Stimulated activated CD4-positive, alpha-beta T cell treated with anti-CD3 and anti-CD28 coated beads, Interleukin-1b, Interleukin-23, amount 100 ng/mL, for 4 hours (primary cell): ENCODE measurements at places on chromosomes 1 and 21.

- DNase-seq = no peak
These were observed 117.0 kb downstream of the NAV1 start for GRCh38 chr1:201655910-201656309.

DNA sequence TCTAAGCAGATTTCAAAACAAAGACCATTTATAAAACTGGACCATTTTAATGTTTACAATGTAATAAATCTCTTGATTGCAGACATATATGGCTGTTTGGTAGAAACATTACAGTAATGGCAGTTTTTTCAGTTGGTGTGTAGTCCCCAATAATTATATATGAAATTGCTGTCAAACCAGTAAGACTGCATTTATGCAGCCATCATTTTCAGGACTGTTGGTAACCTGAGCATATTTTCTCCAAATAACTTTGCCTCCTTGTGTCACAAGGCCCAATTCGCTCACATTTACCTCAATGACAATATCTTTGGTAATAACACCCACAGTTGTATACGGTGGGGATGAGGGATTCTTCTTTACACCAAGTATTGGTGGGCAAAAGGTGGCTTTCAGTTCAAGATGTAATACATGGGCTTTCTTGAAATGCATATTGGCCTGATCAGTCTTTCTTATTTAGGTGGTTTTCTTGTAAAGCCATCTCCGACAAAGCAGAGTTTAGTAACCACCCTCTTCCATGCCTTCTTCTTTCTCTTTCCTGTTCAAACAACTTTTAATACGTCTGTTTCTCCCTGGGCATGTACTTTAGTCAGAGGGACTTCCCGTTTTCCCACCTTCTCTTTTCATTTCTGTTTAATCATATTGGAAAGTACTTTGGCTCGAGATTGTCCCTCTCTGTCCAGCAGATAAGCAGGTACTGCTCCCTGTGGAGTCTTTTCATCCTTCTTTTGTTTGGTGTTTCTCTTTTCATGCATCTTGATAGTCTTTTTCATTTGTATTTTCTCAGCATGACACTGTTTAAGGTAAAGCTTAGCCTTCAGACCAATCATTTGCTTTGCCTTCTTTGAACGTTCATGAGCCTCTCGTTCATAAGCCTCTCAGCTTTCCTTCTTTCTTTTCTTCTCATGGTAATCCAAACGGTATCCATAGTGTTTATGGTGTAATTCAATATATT, 30.4 kb downstream of the ATP2B4 start:
- DNase-seq = no peak

DNA sequence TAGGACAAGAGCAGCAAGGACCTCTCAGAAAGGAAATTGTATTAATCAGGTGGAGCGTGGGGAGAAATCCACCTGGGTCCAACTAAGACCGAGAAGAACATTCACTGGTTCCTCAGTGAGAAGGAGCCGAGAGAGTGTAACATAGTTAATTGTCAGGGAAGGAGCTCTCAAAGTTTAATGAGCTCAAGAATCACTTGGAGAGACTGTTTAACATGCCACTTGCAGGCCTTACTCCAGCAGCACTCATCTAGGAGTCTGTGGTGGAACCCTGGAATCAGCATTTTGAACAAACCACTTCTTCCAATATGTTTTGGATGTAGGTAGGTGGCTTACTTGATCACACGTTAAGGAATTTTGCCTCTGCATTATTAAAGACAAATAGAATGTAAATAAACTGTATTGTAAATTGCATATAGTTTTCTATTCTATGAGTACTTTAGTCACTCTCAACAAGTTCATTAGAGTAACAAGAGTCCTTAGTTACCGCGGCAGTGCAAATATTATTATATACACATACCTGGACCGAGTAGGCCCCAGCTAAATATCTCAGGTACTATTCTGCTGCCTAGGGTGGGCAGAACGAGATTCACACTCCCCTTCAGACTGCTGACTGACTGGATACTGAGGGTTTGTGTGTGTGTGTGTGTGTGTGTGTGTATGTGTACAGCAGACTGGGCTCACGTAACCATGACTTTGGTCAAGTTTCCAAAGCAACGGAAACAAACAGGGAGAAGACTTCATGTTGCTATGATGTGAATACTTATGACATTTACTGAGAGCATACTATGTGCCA, 203.2 kb upstream of the USP24 start:
- no peak for DNase-seq

- DNase-seq = no peak
These were observed 5.0 kb downstream of the SDF4 start for GRCh38 chr1:1226566-1227362.

DNA sequence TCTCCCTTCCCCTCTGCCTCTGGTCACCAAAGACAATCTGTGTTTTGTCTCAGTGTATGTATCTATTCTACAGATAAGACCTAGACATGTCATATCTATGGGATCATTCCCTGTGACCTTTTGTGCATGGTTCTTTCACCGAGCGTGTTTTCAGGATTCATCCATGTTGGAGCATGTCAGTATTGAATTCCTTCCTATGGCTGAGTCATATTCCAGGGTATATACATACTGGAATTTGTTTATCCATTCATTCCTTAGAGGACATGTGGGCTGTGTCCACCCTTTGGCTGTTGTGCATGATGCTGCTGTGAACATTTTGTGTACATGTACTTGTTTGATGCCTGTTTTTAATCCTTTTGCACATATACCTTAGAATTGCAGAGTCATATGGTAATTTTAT, 69.9 kb downstream of the NFASC start:
- no peak for DNase-seq

- no peak for DNase-seq
These were observed 27.3 kb upstream of the THEM4 start for GRCh38 chr1:151936653-151937052.

- no peak for DNase-seq
These were observed 60.8 kb upstream of the F3 start for GRCh38 chr1:94602316-94602715.

DNA sequence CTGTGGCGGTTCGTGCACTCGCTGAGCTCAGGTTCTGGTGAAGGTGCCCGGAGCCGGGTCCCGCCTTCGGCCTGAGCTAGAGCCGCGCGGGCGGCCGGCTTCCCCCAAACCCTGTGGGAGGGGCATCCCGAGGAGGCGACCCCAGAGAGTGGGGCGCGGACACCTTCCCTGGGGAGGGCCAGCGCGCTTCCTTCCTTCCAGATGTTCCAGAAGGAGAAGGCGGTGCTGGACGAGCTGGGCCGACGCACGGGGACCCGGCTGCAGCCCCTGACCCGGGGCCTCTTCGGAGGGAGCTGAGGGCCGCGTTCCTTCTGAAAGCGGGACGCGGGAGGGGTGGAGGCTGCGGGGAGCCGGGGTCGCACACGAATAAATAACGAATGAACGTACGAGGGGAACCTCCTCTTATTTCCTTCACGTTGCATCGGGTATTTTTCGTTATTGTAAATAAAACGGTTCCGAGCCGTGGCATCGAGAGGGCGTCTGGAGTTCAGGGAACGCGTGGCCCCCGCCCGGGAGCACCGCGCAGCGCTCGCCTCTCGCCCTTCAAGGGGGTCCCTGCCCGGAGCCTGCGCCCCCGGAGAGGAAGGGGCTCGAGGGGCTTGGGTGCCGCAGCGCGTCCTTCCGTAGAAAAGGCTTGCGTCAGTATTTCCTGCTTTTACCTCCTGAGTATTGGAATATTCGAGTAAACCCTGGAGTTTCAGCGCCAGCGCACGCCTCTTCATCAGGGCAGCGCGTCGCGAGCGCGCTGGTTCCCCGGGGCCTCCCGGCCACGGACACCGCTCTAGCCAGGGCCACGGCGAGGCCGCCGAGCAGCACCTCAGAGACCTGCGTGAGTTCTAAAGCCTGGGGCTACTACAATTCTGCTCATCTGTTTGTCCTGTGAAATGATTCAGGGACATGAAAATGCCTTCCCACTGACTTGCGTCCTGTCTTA, 11.5 kb downstream of the YBEY start:
- DNase-seq = peak; percentile 5

DNA sequence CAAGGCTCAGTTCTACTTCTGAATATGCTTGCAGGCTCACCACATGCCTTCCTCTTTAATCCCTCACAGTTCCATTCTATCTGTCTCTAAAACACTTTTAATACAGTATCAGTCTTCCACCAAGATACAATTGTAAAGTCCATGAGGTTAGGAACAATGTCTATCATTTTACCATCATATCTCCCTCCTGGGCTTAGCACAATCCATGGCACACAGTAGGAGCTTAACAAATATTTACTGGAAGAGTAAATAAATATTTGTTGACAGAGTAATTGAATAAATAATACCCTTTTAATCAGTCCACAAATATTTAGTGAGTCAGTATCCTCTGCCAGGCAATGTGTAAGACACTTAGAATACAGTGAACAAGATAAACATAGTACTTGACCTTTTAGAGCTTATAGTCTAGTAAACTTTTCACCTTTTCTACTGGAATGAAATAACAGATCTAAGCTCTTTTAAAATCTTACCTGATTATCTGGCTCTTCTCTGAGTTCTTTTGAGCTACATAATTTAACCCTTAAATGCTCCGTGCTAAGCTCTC, 12.7 kb upstream of the GADD45A start:
- DNase-seq = no peak

DNA sequence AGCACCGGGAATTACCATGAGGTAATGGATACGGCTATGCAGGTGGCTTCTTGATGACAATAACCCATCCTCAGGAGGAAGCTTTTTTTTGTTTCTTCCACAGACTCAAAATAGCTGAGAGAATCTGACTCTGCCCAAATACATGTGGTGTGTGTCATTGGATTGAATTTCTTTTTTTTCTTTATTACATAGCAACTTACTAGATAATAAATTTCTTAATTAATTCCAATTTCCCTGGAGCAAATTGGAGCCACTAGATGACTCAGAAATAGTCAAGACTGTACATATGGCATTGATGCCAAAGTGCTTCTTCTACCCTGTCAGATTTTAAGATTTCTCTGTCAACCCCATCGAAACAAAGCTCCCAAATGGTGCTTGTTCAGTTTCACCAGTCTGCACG, 42.7 kb downstream of the L1TD1 start:
- no peak for DNase-seq

- DNase-seq = no peak
These were observed 149.2 kb downstream of the BEND5 start for GRCh38 chr1:48627486-48627885.

DNA sequence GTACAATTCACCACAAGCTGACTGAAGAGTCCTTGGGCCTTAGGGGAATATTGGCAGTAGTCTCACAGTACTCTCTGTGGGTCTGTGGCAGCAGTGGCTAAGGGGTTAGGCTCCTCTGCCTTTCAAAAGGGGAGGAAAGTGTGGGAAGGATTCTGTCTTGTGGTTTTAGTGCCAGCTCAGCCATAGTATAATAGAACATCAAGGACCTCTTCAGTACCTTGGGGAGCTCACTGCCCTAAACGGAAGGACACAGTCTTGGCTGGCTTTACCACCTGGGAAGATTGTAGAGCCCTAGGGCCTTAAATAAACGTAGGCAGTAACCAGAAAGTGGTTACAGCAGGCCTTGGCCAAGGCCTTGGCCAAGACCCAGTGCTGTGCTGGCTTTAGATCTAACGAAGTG, 265.7 kb downstream of the COL11A1 start:
- DNase-seq = no peak

DNA sequence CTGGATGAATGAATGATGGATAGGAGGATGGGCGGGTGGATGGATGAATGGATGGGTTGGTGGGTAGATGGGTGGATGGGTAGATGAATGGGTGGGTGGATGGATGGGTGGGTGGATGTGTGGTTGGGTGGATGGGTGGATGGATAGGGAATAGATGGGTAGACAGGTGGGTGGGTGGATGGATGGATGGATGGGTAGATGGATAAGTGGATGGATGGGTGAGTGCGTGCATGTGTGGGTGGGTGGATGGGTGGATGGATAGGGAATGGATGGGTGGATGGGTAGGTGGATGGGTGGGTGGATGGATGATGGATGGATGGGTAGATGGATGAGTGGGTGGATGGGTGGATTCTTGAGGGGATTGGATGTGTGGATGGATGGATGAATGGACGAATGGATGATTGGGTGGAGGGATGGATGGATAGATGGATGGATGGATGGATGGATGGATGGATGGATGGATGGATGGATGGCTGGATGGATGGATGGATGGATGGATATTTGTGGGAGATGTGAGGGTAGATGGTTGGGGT, 68.7 kb downstream of the SDC3 start:
- DNase-seq = no peak
